Stimulated activated CD4-positive, alpha-beta T cell treated with anti-CD3 and anti-CD28 coated beads, Interleukin-1b, Interleukin-23, amount 100 ng/mL, for 1 hour (primary cell): ENCODE measurements at places on chromosomes 6 and 20.

DNA sequence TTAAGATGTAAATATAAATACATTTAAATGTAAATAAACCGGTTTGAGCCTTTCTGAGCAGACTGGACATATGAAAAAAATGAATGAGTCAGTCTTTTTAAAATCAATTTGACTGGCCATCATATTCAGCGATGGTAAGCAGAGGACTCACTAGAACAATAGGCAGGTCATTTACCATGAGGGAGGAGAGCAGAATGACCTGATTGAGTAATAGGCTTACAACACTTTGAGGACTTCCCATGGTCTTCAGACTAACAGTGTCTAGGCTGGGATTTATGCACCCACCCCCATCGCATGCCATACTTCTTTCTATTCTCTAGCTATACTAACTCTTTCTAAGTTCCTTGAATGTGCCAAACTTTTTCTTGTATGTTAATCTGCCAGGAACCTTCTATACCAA is 241.9 kb upstream of the RAB32 start:
- DNase-seq = no peak

GRCh38 chr6:53089948-53090347 is 24.7 kb downstream of the FBXO9 start:
- DNase-seq = no peak

- DNase-seq = no peak
Measured at GRCh38 chr6:120908767-120909166, 425.5 kb downstream of the TBC1D32 start.

DNA sequence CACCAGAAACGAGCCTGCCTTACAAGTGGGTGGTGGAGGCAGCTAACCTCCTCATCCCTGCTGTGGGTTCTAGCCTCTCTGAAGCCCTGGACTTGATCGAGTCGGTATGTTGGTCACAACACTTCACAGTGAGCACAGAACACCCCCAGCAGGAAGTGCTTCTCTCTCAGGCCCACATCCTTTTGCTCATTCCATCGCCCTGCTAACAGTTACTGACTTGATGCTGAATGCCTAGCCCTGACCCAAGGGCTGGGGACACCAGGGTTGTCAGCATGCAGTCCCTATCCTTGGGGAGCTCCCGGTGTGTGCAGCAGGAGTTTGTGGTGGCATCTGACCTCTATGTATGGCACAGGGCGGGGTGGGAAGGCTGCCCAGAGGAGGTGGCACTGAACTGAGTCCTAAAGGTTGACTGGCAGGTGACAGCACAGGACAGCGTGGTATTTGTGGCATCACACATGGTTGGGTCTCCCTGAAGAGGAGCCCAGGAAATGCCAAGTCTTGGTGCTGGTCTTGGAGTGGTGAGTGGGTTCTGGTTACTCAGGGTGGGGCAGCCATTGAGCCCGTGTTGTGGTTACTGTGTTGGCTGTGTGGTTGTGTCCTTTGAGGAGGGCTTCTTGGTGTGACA is 26.7 kb downstream of the GTSF1L start:
- DNase-seq = no peak

DNA sequence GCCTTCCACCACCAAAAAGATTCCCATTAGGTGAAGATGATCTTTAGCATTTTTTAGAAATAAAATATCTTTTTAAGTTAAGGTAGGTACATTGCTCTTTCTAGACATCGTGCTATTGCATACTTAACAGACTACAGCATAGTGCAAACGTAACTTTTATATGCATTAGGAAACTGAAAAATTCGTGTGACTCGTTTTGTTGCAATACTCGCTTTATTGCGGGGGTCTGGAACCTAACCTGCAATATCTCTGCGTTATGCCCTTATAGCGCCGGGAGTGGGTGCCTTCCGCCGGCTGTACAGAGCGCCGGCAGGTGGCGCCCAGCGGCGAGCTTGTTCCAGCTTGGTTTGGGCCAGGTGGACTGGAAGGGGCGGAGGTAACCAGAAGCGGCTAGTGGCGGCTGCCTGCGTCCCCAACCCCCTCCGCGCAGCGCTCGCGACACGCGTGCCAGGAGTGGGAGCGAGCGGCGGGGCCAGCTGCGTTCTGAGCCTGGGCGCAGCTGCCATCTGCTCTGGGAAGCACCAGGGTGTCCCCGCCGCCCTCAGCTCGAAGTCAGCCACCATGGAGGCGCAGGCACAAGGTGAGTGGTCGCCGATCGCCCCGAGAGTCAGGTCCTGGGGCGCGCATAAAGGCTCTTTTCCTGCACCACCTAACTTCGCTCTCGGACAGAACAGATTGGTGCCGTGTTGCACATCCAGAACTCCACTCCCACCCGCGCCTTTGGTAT is at the start of gene TPD52L1:
Gene TPD52L1 (plus strand): TSS at position 383 of the 727 bp plus-strand sequence. CDS start 179 bp downstream, at position 562.
- no peak for DNase-seq

DNA sequence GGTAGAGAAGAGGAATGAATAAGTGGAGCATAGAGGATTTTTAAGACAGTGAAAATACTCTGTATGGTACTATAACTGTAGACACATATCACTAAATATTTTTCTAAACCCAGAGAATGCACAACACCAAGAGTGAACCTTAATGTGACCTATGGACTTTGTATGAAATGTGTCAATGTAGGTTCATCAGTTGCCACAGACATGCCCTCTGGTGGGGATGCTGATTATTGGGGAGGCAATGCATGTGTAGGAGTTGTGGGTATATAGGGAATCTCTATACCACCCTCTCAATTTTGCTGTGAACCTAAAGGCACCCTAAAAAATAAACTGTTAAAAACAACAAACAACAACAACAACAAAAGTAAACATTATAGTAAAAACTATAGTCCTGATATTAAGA is 293.7 kb downstream of the RNF144B start:
- DNase-seq = no peak
